ENCODE measurements at places on chromosomes 5 and 9.
A peak's percentile ranks its signal among the peaks of the same experiment; 100 is the strongest.

DNA sequence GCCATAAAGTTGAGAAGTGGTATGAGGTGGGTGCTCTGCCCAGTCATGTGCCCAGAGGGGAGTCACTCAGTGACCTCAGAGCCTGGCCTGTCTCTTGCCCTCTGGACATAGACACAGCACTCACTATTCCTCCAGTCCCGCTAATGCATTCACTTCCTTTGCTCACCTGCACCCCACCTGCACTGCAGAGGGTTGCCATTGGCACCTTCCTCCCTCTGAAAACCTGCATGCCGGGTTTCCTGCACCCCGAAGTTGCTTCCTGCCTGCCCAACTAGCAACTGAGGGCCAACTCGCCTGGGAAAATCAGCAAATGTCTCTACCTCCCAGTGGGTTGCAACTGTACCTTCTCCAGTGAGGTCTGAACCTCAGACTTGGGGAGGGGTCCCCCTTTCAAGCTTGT is 48.1 kb upstream of the SPTLC1 start:
- no peak for DNase-seq

DNA sequence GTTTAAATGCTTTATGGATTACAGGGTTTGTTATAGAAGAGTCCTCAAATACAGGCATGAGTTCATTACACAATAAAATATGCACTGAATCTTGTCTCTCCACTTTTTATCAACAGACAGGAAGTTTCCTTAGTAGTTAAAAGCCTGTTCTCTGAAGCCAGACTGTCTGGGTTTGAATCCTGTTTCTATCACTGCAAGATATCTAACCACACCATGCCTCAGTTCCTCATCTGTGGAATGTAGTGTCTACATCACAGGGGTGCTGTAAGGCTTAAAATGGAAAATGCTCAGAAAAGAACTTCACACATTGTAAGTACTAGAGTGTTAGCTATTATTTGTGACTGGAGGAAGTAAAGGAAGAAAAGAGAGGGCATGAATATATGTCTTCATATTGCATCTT is 9.3 kb downstream of the LIX1 start:
- no peak for DNase-seq

- DNase-seq, result no peak
Observed at GRCh38 chr9:112396872-112397271, 17.0 kb downstream of the HSDL2 start.

GRCh38 chr5:158777647-158778350 is 321.9 kb downstream of the EBF1 start:
- DNase-seq, result peak; percentile 20

DNA sequence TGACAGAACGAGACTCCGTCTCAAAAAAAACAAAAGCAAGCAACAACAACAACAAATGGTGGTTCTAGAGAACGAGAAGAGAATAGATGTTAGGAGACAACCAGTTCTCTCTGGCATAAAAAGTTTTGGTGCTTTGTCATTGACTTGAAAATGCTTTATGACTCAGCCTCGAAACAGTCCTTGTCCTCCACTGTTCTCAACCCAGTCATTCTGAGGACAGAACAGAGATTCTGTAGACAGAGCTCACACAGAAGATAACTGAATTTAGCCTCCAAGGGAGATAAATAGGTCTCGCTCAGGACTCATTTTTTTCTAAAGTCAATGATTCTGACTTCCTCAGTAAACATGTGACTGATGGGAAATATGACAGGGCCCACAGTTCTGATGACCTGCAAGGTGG is 76.0 kb upstream of the FSTL4 start:
- no peak for DNase-seq

DNA sequence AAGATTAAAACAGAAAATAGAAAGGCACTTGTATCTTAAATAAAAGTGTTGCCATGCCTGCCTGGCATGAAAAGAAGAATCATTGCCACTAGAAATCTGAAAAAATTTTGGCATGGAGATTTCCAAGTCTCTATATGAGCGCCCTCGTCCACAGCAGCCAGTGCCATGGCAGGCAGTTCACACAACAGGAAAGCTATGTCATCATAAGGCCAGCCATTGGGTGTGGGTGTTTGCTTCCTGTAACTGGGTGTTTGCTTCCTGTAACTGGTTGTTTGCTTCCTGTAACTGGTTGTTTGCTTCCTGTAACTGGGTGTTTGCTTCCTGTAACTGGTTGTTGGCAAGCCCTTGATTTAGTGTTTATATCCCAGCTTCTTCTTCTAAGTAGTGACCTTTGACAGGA is 446.7 kb downstream of the IRX1 start:
- DNase-seq, result no peak

DNA sequence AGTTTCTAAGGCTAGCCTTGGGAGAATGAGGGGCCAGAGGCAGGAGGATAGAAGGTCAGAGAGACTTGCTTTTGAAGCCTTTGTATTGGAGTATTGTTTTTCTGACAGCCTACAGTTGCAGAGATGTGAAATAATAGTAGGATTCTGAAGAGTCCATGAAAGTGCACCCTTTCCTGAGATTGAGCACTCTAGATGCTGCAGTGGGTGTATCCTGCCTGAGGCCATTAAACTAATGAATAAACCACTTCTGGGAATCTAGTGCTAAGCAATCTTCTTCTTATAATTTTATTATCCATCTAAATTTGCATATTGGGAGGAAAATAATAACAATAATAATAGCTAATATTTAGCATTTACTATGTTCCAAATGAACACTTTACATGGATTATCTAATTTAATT is 19.3 kb upstream of the NNT start:
- no peak for DNase-seq

GRCh38 chr9:9752722-9753121 is 860.1 kb downstream of the PTPRD start:
- peak; percentile 6 for DNase-seq

GRCh38 chr5:107853696-107854095 is 183.0 kb upstream of the EFNA5 start:
- no peak for DNase-seq

DNA sequence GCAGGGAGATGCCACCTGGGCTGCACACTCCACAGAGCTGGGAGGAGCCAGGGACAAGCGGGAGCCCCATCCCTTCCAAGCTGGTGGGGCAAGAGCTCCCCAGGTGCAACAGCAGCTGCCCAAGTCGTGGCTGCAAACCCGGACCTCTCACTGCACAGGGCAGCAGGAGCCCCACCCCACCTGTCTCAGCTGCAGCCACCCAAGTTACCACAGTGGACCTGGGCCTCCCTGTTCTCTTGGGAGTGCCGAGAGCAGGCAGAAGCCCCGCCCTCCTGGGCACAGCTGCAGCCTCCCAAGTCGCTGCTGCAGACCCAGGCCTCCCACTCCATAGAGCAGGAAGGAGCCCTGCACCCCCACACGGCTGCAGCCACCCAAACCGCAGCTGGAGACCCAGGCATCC is 374.1 kb upstream of the ACO1 start:
- no peak for DNase-seq

DNA sequence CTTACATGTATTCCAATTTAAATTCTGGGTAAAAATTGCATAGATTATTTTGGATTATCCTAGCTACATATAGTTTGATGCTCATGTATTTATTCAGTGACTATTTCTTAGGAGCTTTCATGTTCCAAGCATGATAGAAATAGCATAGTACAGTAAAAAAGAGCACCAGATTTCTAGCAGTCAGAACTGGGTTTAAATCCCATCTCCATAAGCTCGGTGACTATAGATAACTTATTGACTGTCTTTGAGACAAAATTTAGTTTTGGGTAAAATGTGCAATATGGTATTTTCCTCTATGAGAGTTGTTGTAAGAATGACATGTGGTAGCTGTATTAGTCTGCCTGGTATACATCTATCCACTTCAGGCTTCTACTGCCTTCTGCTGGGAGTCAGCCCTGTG is 889.6 kb downstream of the DTWD2 start:
- no peak for DNase-seq

GRCh38 chr9:69054989-69055388 is 19.4 kb downstream of the FXN start:
- no peak for DNase-seq

DNA sequence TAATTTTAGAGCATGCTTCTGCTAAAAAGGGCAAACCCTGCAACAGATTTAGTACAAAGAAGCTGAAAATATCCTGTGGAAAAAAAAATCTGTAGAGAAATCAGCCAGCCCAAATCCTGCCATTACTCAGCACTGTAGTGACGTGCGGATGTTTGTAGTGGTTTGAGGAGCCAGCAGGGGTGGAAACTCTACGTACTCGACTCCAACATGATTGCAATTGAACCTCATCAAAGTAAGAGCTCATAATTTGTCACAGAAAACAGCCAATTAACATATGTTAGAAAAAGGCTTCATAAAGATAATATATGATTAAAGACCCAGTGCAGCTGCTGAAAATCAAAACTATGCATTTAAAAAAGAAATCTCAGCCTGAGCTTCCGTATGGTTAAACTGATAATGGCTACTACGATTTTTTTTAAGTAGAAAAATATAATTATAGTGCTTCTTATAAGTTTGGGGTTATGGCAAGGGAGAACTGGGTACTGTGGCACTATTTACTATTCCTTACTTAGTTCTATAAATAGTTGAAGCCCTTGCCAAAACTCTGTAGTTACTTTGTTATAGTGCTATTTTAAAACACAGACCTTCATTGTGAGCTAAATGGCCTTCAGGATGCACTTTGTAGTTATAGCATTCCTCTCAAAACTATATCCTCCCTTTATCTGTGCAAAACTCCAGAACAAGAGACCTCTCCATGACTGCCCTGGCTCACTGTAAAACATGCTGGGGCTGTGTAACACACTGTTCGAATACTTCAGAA is 49.4 kb downstream of the MEF2C start:
- peak; percentile 42 for DNase-seq

GRCh38 chr9:114236391-114237138 is 81.2 kb downstream of the COL27A1 start:
- DNase-seq, result no peak

All from urinary bladder (tissue), 4 donors.